Nucleus accumbens (tissue), 56 donors: ENCODE measurements at places on chromosomes 3 and 15.

DNA sequence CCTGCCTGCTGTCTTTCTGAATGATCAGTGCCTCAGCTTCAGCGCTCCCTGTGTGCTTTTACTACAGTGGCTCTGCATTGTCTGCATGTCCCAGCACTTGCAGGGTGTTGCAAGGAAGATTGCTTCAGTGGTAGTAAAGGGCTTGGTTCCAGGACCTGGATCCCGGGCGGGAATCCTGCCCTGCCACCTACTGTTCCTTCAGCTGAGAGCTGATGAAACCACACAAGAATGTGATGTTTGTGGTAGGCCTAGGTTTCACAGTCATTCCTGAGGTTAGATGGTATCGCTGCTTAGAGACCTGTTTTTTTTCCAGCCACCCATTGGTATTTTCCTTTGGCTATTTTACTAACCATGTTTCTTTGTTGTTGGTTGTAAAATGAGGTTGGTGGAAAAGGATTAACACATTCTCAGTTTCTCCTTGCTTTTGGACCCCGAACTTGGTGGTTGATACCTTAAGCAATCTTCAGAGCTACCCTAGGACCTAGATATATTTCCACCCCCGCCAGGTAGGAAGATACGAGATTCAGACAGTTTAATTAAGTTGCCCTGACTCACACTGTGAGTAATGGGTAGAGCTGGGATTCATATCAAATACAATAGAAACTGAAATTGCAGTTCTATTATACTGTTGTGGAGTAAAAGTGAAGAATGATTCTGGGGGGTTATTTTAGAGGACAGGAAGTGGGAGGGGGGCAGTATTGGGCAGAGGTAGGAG, 11.4 kb downstream of the GPR87 start:
- DNase-seq = no peak

- no peak for DNase-seq
Measured at GRCh38 chr3:146313746-146314111, 62.8 kb upstream of the PLSCR4 start.

- DNase-seq = no peak
Measured at GRCh38 chr3:158403013-158403412, 168.0 kb upstream of the MLF1 start.

DNA sequence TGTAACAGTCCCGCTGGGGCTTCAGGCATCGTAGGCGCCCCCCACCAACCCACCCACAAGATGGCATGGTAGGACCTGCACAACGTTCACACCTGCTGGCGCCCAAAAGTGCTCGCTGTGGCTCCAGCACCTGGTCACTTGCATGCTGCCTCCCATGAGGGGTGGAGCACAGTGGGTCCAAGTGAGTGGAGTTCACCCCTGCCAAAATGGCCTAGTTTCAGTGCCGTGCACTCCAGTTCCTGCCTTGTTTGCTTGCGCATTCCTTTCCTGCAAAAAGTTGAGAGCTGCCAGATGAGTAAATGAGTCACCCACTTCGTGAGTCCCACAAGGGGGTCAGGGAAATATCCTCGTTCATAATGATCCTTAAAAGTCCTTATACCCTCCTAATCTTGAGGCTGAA, 788.7 kb upstream of the DPPA4 start:
- DNase-seq = no peak

DNA sequence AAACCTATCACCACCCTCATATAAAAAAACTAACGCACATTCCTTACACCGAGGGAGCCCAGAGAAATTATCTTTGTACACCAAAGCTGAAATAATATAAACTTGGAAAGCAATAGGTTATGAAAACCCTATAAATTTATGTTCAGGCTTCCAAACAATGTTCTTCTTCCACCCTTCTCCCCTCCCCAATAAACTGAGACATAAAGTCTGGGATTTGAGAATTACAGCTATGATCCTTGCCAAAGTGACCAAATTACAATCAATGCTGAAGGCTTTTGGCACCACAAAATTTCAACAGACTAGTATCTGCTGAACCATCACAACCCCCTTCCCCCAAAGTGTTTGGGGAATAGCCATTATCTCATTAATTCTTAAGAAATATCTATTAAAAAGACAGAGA, 237.8 kb downstream of the FMN1 start:
- no peak for DNase-seq
